ENCODE measurements at places on chromosomes 16 and 17.

DNA sequence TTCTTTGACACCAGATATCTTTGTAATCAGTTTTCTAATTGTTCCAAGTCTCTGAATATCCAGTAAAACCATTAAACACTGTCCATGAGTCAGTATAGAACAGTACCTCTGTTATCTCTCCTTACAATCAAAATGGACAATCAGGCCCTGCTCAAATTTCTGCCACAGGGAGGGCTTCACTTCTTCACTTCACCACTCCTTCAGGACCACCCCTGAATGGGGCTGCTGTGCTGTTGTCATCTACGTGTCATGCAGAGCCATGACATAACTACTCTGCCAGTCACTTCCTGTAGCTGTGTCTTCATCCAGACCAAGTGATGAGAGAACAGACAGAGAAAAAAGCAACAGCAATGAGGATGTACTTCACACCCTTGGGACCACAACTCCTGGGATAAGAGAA, 116.9 kb downstream of the TANC2 start:
- DNase-seq, result no peak

DNA sequence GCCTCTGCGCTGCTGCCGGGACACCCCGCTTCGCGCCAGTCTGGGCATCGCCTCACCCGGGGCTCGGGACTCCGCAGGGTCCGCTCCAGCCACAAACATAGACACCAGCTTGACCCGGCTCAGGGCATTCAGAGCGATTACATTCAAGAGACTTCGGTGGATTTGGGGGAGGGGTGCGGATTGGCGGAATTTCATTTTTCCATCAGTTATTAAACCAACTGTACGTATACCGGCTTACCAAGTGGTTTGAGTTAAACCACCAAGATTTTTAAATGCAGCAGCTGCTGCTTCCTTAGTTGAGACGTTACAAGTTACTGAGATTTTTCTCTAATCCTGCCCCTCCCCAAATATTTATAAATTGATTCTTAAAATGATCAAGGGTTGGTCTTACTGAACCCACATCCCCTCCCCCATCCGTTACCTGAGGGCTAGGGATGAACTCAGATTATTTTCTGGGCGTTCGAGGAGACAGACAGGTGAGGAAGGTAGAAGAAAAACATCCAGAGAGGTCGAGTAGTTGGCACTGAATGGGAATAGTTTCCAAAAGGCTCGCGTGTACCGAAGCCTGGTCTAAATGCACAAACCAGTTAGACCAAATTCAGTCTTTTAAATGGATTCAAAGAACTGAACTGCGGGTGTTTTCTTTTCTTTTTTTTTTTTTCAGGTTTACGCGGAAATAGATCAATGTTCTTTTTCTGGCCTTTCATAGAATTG, 1.5 kb downstream of the CRHR1 start:
- no peak for DNase-seq

GRCh38 chr16:12422233-12422632, 381.5 kb downstream of the CPPED1 start:
- DNase-seq, result no peak

- DNase-seq, result no peak
Measured at GRCh38 chr16:22861580-22861979, 47.6 kb downstream of the HS3ST2 start.

DNA sequence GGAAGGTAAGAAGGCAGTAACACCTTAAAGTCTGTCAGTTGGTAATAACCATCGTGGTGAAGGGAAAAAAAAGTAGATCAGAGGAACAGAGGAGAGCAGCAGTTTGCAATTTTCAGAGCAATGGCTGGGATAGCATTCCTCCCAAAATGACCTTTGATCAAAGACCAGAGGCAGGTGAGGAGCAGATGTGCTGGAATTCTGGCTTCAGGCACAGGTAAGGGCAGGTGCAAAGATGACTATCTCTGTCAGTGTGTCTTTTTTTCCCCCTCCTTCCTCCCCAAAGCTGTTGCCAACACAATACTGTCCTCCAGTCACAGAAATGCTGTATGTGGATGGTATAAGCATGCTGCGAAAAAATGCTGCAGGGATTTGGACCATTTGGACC, 166.7 kb downstream of the XYLT1 start:
- no peak for DNase-seq

DNA sequence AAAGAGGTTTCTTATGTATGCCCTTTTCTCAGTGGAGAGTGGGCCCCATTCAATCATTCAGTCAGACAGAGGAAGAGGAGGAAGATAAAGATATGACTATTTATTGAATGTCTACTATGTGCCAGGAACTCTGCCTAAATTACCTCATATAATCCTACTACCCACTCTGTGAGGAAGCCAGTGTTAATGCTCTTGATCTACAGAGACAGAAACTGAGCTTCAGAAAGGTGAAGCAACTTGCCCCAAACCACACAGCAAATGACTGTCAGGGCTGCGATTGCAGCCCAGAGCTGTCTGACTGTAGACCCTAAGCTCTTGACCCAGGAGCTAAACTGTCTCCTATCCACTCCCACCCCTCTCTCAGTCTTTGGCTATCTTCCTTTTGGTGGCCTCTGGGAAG, 8.4 kb downstream of the SRCIN1 start:
- DNase-seq, result no peak

- DNase-seq, result no peak
Measured at GRCh38 chr16:3388325-3388724, 12.5 kb downstream of the ZSCAN32 start.

DNA sequence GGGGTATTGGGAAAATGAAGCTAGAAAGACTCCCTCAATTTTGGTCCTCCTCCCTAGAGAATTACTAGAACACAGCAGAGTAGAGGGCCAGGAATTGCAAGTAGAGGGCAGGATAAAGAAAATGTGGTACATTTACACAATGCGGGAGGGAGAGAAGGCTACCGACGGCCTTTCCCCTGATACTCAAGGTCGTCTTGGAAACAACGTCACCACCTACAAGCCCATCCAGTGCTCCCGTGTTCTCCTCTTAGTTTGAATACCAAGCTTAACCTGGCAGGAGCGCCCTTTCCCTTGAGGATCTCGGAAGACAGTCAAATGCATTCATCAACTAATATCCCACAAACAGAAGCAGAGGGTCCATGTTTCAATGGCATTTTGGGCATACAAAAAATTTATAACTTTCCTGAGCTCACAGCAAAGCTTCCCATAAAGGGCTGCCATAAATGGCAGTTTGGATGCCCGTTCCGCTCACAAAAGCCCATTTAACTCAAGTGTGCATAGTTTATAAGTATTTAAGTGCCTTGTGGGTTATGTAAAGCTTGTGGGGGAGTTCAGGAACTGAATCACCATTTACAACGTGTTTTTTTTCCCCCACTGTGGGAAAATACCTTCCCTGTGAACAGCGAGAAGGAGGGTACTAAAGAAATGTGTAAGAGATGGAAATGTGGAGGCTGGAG, 414.6 kb downstream of the SLC39A11 start:
- no peak for DNase-seq

- no peak for DNase-seq
Measured at GRCh38 chr16:17433577-17434451, 36.9 kb downstream of the XYLT1 start.

DNA sequence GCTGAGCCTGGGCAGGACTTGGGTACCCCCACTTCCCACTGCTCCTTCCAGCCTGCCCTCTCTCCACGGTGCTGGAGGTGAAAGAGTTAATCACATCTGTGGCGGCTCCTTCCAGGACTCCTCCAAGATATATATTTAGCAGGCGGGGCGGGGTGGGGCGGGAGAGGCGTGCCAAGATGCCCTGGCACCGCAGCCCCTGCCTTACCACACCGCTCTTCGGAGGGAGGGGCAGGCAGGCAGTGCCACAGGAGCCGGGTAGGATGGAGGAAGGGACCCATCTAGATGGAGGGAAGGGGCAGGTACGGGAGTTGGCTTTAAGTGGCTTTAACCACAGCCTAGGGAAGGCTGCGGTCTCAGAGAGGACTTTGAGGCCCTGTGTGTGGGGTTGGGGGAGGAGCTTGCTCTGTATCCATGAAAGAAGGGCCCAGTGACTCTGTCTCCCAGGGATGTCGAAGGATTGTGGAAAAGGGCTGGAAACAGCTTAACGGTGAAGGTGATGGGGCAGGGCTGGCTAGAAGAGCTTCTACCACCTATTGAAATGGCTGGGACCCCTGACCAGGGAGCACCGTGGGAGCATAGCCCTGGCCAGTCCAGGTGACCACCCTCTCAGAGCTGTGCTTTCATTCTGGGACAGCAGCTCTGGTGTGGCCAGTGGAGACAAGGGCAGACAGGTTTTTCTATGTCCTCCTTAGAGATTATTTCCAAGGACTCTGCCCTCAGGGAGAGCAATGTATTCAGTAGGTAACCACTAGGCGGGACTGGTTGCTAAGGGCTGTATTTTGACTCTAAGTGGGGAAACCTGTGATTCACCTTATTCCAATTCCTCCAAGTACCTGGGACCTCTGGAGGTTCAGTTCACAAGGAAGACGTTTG, 13.0 kb downstream of the GPR142 start:
- DNase-seq, result no peak

GRCh38 chr16:19898924-19899604, 14.4 kb upstream of the GPRC5B start:
- DNase-seq, result peak; percentile 15

DNA sequence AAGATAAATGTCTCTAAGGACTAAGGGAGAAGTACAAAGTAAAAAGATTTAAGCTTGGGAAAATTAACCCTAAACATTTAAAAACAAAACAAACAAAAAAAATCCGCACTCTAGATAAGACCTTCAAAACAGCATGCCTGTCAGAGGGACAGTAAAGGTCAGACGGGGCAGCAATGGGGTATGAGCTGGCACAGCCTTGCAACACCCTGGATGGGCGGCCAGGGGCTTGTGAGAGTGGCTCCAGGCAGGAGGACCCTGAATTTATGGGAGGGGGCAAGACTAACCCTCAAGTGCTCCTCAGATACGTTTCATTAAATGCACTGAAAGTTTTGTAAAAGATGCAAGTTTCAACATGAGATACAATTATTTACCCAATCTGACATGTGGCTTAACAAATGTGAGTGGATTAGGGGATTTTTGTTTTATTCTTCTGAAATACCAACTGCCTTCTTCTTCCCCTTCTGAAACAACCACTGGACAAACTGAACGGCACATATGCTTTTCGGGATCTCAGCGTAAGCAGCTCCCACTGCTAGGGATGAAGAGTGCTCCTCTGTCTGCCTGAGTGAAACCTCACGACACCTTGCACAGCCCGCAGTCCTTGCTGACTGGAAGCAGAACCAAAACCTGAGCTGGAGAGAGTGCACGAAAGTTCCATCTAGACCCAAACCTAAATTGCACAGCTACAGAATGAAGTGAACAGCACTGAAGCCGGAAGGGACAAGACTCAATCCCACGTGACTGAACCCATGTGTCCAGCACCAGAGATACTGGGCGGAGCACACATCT, 128.4 kb downstream of the ANKRD11 start:
- DNase-seq, result peak; percentile 81
